ENCODE measurements at places on chromosomes 5 and 9. TPM values are rescaled to one million over a fixed set of nuclear protein-coding genes. Genes with fewer than 3 reads are reported as not detected.

DNA sequence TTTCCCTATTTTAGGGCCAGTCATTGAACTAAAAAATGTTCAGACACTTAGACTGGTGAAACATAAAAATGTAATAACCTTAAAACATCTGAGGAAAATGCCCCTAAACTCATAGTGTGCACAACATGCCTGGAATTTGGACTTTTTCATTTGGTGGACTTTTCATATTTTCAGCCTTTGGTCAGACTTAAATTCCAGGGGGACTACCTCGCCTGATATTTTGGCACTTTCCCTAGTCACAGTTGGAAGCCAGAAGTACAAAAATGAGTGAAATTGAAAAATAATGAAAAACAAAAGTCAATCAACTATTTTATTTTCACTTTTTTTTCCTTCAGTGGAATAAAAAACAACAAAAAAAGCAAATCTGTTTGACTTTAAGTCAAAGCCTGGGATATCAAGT lies 256.2 kb downstream of the ACTL7B start:
- no peaks in the 10 kb centered on the region for H3K4me1 ChIP-seq
- DNase-seq, result no peak
- peaks cover 3% of the 10 kb centered on the region for H3K27me3 ChIP-seq
- H3K4me3 ChIP-seq, result no peak overlapping the region
- H3K27ac ChIP-seq, result no peak overlapping the region
- no peaks in the 10 kb centered on the region for H3K36me3 ChIP-seq

The SMIM32 gene
- total RNA-seq, result not detected

The PCDHB2 gene
- total RNA-seq, result 3.8 TPM

- H3K4me3 ChIP-seq, result no peak overlapping the region
- no peak for DNase-seq
- no peaks in the 10 kb centered on the region for H3K36me3 ChIP-seq
- no peak overlapping the region for H3K27ac ChIP-seq
- H3K4me1 ChIP-seq, result peaks cover 1% of the 10 kb centered on the region
These were observed 524.9 kb downstream of the SEMA5A start for GRCh38 chr5:9020996-9021395.

GRCh38 chr5:147809830-147810666 lies 21.4 kb downstream of the SPINK1 start:
- no peak overlapping the region for H3K27ac ChIP-seq
- no peak overlapping the region for H3K4me3 ChIP-seq
- H3K36me3 ChIP-seq, result no peaks in the 10 kb centered on the region
- peaks cover 5% of the 10 kb centered on the region for H3K4me1 ChIP-seq

The COX7C gene
- 395 TPM for total RNA-seq

DNA sequence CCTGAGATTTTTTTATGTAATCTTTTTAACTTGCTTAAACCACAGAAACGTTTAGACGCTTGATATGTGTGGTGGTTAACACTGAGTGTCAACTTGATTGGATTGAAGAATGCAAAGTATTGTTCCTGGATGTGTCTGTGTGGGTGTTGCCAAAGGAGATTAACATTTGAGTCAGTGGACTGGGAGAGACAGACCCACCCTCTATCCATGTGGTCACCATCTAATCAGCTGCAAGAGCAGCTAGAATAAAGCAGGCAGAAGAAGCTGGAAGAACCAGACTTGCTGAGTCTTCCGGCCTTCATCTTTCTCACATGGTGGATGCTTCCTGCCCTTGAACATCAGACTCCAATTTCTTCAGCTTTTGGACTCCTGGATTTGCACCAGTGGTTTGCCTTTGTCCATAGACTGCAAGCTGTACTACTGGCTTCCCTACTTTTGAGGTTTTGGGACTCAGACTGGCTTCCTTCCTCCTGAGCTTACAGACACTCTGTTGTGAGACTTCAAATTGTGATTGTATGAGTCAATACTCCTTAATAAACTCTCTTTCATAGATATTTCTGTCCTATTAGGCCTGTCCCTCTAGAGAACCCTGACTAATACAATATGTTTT lies 816.0 kb upstream of the CDH9 start:
- H3K4me1 ChIP-seq, result no peaks in the 10 kb centered on the region
- no peak overlapping the region for H3K27ac ChIP-seq
- DNase-seq, result no peak
- H3K4me3 ChIP-seq, result no peak overlapping the region
- H3K27me3 ChIP-seq, result no peaks in the 10 kb centered on the region

DNA sequence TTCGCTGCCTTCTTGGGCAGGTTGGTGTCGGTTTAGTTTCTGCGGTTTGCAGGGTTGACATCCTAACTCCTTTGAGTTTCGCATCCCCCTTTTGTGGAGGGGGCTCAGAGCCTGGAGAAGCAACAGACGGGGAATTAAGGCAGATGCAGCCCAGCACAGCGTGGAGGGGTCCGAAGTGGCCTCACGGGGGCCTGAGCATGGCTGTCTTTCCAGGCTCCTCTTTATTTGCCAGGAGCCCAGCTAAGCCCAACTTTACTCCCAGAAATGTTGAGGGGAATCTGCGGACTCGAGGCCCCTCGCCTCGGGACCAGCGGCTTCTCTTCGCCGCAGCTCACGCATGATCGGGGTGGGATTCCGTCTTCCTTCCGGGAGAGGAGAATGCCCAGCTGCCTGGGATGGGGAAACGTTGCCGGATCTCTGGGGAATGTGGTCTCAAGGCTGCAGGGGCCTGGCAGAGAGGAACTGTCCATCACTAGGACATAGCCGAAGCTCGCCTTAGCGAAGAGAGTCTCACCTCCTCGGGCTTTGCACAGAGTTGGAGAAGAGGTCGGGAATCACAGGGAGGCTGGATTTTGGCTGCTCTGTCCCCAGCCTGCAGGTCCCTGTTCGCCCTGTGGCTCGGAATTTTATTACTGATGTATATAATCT lies 1.3 kb downstream of the RAI14 start:
- DNase-seq, result no peak
- no peaks in the 10 kb centered on the region for H3K36me3 ChIP-seq

DNA sequence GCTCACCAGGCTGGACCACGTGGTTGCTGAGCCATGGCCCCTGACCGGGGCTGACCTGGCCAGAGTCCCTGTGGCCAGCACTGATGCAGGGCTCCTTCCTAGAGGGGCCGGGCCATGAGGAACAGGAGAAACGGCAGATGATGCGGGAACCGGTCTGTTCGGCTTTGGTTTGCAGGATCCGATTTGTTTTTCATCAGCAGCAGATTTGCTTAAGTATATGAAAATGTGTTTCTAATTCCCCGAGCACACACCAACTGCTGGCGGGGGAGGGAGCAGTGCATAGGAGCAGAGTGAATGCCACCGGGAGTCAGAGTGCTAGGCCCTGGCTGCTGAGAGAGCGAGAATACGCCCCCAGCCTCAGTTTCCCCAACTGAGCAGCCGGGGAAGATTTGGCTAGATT lies 13.6 kb downstream of the NTNG2 start:
- no peaks in the 10 kb centered on the region for H3K4me1 ChIP-seq
- no peak overlapping the region for H3K4me3 ChIP-seq
- H3K36me3 ChIP-seq, result no peaks in the 10 kb centered on the region
- DNase-seq, result no peak
- H3K27me3 ChIP-seq, result peaks cover 9% of the 10 kb centered on the region
- H3K27ac ChIP-seq, result no peak overlapping the region

DNA sequence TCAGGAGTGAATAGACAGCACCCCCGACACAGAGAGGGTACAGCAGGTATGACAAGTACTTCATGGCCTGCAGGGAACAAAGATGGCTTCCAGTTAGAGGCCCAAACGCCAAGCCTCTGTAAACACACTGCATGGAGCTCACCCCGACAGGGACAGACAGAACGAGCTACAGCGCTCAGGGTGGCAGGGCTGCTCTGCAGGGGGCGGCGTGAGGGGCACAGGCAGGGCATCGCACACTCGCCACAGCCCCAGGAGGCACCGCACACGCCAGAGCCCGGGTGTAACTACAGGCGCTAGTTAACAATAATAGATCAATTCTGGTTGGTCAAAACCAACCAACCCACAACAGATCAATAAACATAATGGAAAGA lies 21.1 kb downstream of the CLPTM1L start:
- no peak overlapping the region for H3K27ac ChIP-seq
- peaks cover 69% of the 10 kb centered on the region for H3K36me3 ChIP-seq

DNA sequence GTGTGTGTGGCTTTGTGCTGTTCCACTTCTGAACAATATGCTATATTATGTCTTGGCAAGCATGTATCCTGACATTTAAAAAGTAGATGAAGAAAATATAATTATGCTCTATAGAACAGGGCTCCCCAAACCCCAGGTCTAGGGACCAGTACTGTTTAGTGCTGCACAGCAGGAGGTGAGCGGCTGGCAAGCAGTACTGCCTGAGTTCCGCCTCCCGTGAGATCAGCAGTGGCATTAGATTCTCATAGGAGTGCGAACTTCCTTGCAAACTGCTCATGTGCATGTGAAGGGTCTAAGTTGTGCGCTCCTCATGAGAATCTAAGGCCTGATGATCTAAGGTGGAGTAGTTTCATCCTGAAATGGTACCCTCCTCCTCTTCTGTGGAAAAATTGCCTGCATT lies 979.1 kb upstream of the CTNND2 start:
- no peaks in the 10 kb centered on the region for H3K36me3 ChIP-seq
- no peak overlapping the region for H3K27ac ChIP-seq
- no peaks in the 10 kb centered on the region for H3K27me3 ChIP-seq
- no peak for DNase-seq
- H3K4me3 ChIP-seq, result no peak overlapping the region

GRCh38 chr5:110681109-110681508 lies 45.4 kb downstream of the TMEM232 start:
- H3K27ac ChIP-seq, result no peak overlapping the region
- no peak for DNase-seq
- H3K27me3 ChIP-seq, result no peaks in the 10 kb centered on the region

DNA sequence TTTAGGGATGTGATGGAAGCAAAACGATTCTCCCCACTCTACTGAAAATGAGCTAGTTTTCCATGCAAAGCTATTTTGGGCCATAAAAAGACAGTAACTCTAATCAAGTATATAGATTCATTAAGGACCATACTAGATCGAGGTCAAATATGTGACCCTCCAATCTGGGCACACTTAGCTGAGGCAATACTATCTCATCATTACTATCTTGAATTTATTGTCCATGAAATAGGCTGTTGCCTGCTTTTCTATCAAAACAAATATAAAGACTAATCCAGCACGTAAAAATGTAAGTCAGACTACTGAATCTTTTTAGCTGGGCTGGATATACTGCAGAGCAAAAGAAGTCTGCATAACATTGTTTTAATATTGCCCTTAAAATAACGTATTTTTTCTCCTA lies 943.1 kb downstream of the NR2F1-AS1 start:
- DNase-seq, result no peak
- no peaks in the 10 kb centered on the region for H3K27me3 ChIP-seq
- no peaks in the 10 kb centered on the region for H3K36me3 ChIP-seq
- H3K4me1 ChIP-seq, result peaks cover 9% of the 10 kb centered on the region
- no peak overlapping the region for H3K4me3 ChIP-seq

GRCh38 chr9:81625969-81626368 lies 63.4 kb downstream of the TLE1 start:
- no peaks in the 10 kb centered on the region for H3K36me3 ChIP-seq
- no peaks in the 10 kb centered on the region for H3K27me3 ChIP-seq
- no peaks in the 10 kb centered on the region for H3K4me1 ChIP-seq
- H3K4me3 ChIP-seq, result no peak overlapping the region

DNA sequence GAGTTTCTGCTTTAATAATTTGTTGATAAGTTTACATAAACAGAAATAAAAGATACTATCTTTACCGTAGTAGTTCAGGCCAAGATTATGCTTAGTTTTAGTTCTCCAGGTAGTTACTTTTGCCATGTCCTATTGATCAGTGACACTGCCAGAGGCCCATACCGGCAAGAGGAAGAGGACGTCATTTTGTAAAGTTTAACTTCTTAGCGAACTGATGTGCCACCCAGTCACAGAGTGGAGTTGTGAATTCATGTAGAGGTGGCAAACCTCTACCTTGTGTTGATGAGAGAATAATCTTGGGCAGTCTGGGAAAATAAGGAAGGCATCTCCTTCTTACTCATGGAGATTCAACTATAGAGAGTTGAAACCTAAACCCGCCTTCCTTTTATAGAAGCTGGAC lies 21.8 kb downstream of the RGMB start:
- no peaks in the 10 kb centered on the region for H3K27me3 ChIP-seq
- peaks cover 9% of the 10 kb centered on the region for H3K36me3 ChIP-seq
- H3K27ac ChIP-seq, result no peak overlapping the region
- H3K4me3 ChIP-seq, result no peak overlapping the region
- no peak for DNase-seq
- no peaks in the 10 kb centered on the region for H3K4me1 ChIP-seq

DNA sequence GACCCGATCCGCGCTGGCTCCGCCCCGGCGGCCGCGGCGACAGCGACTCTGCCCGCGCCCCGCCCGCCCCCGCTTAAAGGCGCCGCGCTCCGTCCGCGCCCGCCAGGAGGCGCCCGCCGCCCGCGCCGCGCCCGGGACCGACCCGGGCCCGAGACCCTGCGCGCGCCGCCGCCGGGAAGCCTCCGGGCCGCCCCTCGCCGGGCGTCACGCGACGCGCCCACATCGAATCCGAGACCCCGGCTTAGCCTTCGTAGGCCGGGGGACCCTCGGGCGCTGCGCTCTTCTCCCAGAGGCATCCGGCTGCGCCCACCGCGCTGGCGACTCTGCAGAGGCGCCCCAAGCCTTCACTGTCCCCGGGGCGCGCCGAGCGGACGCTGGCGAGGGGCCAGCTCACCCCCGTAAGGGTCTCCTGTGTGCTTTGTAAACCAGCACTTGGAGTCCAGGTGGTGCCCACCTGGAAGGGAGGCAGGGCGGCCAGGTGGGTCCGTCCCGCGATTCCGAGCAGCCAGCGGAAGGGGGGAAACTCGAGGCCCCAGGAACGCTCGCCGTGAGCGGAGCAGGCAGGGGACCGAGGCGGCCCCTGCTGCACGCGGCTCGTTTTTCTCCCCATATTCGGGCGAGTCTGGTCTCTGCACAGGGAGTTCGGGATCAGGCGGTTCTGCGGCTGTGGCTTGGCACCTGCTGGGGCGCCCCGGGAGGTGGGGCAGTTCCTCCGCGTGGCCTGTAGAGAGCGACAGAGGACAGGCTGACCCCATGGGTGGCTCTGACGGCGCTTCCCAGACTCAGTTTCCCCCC lies 423 bp upstream of the ABCA2 start:
- H3K4me3 ChIP-seq, result peak overlapping the region; percentile 62
- H3K36me3 ChIP-seq, result no peaks in the 10 kb centered on the region
- H3K4me1 ChIP-seq, result peaks cover 36% of the 10 kb centered on the region
- DNase-seq, result peak; percentile 87
- H3K27me3 ChIP-seq, result no peaks in the 10 kb centered on the region

GRCh38 chr9:130880599-130881220 lies 15.9 kb downstream of the QRFP start:
- no peaks in the 10 kb centered on the region for H3K4me1 ChIP-seq
- no peak overlapping the region for H3K4me3 ChIP-seq
- no peak overlapping the region for H3K27ac ChIP-seq
- no peak for DNase-seq
